ENCODE measurements at places on chromosomes 12 and 14.

DNA sequence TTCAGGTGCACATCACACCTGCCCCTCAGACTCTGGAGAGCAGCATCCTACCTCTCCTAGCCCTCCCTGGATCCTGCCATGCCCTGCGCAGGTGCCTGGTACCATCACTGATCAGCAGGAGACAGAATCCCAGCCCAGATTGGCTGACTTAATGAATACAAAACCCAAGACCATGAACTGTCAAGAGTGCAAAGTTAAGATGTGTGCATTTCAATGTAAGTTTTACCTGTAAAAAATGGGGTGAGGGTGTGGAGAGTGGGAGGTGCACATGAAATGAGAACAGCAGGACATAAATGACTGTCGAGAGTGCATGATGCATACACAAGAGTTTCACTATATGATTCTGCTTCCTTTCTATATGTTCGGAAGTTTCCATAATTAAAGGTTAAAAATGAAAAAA is 57.9 kb upstream of the GPR68 start:
- DNase-seq: no peak

GRCh38 chr12:38427442-38427841 is 110.9 kb downstream of the ALG10B start:
- no peak for DNase-seq

DNA sequence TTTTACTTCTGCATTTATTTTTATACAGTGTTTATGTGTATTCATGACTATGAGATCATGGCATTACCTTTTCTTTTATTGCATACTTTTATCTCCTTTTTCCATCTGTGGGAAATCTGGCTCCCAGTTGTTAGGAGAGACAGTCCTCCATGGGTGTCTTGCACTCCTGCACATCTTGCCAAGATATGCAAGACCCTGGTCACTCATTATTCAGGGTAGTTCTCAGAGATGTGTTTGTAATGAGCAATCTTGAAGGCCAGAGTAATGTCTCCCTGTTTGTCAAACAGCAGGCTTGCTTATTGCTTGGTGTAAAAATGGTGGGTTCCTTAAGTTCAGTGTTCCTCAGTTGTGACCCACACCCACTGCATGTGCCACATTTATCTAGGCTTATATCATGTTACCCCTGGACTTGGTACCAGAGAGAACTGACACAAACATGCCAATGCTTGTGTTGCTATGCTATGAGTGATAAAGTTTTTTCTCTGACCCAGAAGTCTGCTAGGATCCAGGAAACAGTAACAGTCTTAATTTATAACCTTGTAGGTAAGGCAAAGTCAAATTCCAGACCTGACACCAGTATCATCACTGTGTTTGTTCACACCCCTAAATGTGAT is 36.8 kb downstream of the PPHLN1 start:
- no peak for DNase-seq

DNA sequence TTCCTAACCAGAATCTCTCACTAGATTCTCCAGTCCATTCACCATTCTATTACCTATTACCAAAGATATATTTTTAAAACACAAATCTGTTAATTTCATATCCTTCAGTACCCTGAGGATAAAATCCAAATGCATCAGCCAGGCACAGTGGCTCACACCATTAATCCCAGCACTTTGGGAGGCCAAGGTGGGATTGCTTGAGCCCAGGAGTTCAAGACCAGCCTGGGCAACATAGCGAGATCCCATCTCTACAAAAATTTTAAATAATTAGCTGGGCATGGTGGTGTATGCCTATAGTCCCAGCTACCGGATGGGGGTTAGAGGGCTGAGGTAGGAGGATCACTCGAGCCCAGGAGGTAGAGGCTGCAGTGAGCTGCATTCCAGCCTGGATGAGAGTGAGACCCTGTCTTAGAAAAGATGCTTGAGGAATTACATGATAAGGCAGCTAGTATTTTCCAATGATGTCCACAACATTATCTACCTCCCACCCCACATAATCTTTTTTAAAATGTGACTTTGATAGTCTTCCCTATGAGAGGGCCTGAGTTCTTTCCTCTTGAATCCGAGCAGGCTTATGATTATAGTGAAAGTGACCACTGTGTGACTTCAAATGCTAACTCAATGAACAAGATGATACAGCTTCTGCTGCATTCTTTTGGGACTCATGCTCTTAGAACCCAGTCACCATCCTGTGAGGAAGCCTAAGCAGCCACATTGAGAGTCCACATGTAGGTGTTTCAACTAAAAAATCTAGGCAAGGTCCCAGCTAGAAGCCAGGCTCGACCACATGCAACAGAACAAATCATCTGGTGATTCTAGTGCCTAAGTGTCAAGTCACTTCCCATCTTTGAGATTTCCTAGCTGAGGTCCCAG is 18.0 kb downstream of the HECTD1 start:
- DNase-seq: no peak

GRCh38 chr14:80117876-80118275 is 93.4 kb downstream of the DIO2 start:
- no peak for DNase-seq

GRCh38 chr12:48832321-48833060 is 14.2 kb downstream of the CACNB3 start:
- no peak for DNase-seq

DNA sequence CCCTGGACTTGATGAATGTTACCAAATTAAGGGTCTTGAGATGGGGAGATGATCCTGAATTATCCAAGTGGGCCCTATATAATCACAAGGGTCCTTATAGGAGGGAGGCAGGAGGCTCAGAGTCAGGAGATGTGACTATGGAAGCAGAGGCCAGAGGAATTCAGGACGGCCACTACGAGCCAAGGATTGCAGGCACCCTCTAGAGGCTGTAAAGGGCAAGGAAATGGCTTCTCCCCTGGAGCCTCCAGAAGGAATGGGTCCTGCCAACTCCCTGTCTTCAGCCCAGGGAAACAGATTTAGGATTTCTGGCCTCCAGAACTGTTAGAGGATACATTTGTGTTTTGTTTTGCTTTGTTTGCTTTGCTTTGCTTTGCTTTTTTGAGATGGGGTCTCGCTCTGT is 8.8 kb downstream of the BDKRB1 start:
- DNase-seq: no peak

GRCh38 chr14:82122655-82123054 is 589.0 kb upstream of the SEL1L start:
- no peak for DNase-seq

GRCh38 chr12:94010307-94010706 is 138.1 kb upstream of the PLXNC1 start:
- no peak for DNase-seq

GRCh38 chr12:112549031-112549430 is 130.3 kb downstream of the PTPN11 start:
- DNase-seq: no peak

- DNase-seq: no peak
Observed at GRCh38 chr14:32374155-32374554, 45.1 kb downstream of the AKAP6 start.

GRCh38 chr12:16472631-16473030 is 125.2 kb downstream of the MGST1 start:
- DNase-seq: no peak

- DNase-seq: peak; percentile 66
Observed at GRCh38 chr12:124389138-124389724, 94.3 kb downstream of the RFLNA start.

DNA sequence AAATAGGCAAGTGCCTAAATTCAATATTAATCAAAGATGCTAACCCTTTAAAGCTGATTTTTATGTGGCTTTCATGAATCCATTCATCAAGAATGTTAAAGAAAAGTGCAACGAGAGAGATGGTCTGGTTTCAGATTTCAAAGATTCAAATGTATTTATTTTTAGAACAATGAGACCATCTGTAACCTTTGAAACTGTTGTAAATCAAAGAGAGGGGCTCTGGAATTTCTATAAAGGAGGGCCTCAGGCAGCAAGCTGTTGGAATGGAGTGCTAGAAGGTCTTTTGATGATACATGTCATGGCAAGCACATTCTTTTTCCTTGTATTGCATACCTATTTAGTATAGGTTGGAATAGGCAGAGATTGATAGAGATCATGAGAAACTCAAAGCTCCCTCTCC is 433.0 kb downstream of the LRIG3 start:
- no peak for DNase-seq

DNA sequence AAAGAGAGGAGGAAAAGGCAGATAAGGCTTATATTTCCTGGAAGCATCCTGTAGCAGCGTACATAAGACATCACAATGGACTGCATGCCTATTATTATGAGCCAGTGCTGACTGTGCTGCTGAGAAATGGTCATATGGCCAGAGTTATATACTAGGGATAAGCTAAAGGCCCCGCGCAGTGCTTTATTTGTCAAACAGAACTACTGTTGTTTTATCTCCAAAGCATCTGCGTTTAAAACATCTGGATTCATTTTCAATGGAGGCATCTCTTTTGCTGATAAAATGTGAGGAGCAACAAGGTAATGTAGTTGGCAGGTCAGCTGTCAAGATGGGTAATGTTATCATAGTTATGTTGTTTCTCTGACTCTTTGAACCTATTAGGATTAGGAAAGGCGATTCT is 28.0 kb upstream of the LMNTD1 start:
- DNase-seq: no peak

GRCh38 chr12:116400636-116401372 is 123.3 kb upstream of the MED13L start:
- DNase-seq: no peak

- no peak for DNase-seq
Observed at GRCh38 chr14:96118391-96118790, 79.2 kb downstream of the C14orf132 start.

DNA sequence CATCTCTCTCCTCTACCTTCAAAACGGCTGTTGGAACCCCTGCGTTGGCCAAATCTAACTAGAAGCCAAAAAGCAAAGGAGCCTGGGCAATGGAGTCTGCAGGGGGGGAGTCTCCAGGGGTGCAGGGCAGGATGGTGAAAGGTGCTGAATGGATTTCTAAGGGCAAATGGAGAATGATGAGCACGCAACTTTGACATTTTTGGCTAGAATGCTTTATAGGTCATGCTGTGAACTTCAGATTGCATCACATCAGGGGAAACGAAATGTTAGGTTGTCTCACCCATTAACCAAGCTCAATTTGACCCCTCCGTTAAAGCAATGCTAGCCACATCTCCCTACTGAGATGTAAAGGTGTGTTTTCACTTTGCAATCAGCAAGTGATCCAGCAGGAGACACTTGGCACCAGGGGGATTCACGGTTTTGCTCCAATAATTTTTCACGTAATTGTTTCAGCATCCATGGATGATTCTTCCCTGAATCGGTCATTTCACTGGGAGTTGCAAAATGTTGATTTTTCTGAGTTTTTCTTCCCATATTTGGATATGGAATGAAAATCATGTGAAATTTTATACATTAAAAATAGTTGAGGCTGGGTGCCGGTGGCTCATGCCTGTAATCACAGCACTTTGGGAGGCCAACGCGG is 78.0 kb upstream of the MDM1 start:
- DNase-seq: no peak

- no peak for DNase-seq
Observed at GRCh38 chr12:106696681-106697417, 77.6 kb upstream of the RIC8B start.

- no peak for DNase-seq
Observed at GRCh38 chr12:630656-631632, 32.3 kb downstream of the NINJ2 start.

DNA sequence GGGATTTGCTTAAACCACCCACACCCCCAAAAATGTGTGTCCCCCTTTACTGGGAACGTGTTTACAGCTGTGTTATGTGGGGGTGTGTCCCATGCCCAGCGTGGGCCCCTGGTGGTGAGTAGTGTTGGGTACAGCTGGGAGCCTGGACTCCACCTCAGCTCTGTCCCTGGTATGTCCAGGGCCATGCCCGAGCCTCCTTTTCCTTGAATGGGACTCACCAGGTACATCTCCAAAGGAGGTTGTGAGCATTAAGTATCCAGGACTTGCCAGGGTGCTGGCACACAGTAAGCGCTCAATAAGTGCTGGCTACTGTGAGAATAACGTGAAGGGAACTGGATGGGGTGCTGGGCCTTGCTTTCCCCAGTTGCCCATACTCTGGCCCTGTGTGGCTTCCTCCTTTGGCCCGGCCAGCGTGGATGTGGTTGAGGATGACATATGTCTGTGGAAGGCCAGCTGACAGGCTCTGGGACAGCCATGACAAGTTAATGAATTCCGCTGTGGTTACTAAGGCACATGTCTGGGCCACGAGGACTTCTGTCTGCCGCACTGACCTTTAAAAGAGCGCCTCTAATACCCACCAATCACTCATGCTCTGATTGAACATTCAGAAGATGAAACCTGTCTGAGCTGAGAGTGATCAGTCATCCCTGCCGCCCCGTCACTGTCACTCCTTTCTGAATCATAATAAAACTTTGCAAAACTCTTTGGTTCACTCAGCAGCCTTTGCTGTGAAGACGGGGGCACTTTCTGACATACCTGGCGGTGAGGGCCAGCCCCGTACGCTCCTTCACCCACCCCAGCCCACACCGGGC is 74.7 kb downstream of the DIO3 start:
- DNase-seq: no peak

- DNase-seq: no peak
Observed at GRCh38 chr12:93663006-93663728, 14.0 kb upstream of the CRADD start.

GRCh38 chr12:48779869-48780268 is 9.0 kb downstream of the ADCY6 start:
- no peak for DNase-seq

DNA sequence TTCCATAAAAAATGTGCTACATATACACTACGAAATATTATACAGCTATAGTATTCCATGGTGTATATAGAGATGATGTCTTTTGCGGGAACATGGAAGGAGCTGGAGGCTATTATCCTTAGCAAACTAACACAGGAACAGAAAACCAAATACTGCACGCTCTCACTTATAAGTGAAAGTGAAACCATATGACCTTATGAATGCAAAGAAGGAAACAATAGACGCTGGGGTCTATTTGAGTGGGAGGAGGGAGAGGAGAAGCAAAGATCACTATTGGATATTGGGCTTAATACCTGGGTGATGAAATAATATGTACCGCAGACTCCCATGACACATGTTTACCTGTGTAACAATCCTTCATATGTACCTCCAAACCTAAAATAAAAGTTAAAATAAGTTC is 142.8 kb downstream of the LRFN5 start:
- no peak for DNase-seq

DNA sequence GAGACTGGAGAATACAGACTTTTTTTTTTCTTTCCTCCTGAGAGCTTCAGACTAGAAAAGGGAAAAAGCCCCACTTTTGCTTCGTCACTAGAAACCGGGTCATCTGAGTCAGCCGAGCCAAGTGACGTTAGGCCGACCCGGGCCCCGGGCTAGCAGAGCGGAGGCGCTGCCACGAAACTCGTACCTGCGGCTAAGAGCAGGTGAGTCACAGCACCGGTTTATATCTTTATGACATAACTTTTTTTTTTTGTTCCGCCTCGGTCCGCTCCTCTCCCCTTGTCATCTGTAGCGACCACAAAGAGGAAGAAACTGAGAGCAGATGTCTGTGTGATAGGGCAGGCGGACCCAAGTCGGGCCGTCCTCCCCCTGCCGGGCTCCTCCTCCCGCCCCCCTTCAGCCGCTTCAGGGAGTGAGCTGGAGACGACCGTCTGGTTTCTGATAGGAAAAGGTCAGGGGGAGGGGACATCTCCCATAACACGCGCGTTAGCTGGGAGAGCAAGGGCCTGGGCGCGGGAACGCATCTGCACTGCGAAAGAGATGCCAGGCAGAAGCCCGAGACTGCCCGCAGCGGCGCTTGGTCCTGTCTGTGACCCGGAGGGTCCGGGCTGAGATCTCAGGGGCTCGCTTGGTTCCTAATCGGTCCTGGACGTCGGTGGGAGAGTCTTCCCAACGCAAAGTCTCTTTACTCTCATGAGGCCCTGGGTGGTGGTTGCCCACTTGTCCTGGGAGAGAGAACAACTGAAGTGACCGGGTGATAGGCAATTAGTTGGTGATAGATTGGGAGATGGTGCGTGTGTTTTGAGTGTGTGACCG is 586 bp downstream of the TTC6 start:
- DNase-seq: no peak

GRCh38 chr12:59859171-59859510 is 263.3 kb downstream of the SLC16A7 start:
- no peak for DNase-seq

Data from cerebellar nuclear complex (tissue), 1 donor.